ENCODE measurements at places on chromosomes 2 and 18.
A peak's percentile ranks its signal among the peaks of the same experiment; 100 is the strongest.

- DNase-seq, result no peak
Measured at GRCh38 chr2:239790313-239790712, 234.8 kb downstream of the NDUFA10 start.

DNA sequence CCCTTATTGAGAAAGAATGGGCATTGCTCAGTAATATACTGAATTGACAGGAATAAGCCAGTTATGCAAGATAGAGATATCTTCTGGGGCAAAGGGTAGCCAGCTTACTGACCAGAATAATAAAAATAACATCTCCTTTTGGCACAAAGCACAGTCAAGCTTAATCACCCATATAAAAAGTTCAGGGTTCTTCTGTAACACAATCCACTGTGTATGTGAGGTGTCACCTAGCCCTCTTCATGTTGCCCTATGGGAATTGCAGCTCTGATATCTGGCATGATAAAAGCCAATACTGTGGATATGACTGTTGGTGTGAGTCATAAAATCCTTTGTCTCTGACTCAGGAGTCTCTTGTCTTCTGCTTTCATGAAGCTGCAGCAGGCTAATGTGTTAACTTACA, 90.8 kb downstream of the DSEL start:
- DNase-seq, result no peak

- no peak for DNase-seq
Measured at GRCh38 chr2:108637304-108637669, 82.0 kb upstream of the RANBP2 start.

- peak; percentile 2 for DNase-seq
Measured at GRCh38 chr2:240460781-240461431, 25.4 kb downstream of the GPC1 start.

GRCh38 chr2:71609958-71610357, 156.6 kb downstream of the DYSF start:
- no peak for DNase-seq

GRCh38 chr2:159454185-159454584, 162.2 kb downstream of the BAZ2B start:
- no peak for DNase-seq
